ENCODE measurements at places on chromosomes 12 and 14.

GRCh38 chr12:113027726-113028125, 28.8 kb upstream of the DTX1 start:
- DNase-seq = no peak

DNA sequence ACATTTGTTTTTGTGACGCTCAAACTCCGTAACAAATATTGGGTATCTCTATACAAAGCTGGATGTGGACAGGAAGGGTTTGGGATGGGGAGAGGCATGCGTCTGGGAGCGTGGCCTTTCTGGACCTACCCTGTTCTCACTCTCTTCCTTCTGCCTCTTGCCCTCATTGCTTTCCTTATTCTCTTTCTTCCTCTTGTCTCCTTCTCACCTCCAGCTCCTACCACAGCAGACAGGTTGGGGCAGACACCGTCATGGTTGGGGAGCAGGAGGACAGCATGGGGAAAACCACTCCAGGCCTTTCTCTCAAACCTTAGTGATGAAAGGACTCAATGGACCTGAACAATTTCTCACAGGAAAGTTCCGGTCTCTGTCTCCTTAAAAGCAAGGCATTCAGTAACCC, 465.3 kb downstream of the RAD51B start:
- no peak for DNase-seq

- no peak for DNase-seq
Observed at GRCh38 chr14:76546426-76547221, 170.7 kb downstream of the ESRRB start.

DNA sequence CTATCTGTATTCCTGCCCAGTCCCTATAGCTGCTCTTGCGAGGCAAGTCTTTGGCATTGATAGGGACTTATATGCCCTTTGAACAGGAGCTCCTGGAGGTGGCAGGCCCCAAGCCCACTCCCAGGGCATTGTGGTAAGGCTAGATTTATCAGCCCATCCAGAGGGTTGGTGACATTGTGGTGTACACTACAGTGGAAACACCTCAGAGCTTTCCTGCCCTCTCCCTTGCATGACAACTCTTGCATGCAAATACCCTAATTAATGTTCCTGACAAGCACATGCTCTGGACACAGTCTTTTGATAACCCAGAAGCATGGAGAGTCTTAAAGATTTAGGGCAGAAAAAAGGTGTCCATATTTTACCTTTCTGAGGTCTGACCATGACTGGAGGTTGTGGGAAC, 815 bp upstream of the RIPK3 start:
- no peak for DNase-seq

DNA sequence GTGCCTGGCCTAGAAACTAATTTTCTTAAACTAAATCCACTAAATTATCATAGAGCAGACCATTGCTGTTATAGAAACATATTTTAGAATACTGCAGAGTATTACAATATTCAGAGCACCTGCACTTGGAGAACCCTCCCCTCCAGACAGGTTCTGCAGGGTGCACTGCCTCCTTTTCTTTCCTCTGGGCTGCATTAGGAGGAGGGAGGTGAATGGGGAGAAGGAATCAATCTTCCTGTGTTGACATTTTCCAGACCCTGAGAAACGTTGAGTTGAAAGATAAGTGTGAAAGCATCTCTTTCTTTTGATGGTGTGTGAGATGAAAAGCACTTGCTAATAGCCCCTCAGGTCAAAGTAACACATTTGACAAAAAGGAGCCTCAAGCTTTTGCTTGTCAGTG, 7.3 kb downstream of the SYNE2 start:
- no peak for DNase-seq

DNA sequence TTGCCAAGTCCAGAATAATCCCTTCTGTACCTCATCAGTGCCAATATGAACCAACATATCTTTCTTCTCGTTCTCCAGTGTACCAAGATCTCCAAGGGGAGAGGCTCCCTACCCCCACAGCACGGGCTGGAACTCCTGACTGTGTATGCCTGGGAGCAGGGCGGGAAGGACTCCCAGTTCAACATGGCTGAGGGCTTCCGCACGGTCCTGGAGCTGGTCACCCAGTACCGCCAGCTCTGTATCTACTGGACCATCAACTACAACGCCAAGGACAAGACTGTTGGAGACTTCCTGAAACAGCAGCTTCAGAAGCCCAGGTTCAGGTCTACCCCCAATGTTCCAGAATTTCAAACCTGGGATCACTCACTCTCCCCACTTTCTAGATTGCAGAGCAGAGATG, 10.5 kb upstream of the OAS2 start:
- DNase-seq = no peak

DNA sequence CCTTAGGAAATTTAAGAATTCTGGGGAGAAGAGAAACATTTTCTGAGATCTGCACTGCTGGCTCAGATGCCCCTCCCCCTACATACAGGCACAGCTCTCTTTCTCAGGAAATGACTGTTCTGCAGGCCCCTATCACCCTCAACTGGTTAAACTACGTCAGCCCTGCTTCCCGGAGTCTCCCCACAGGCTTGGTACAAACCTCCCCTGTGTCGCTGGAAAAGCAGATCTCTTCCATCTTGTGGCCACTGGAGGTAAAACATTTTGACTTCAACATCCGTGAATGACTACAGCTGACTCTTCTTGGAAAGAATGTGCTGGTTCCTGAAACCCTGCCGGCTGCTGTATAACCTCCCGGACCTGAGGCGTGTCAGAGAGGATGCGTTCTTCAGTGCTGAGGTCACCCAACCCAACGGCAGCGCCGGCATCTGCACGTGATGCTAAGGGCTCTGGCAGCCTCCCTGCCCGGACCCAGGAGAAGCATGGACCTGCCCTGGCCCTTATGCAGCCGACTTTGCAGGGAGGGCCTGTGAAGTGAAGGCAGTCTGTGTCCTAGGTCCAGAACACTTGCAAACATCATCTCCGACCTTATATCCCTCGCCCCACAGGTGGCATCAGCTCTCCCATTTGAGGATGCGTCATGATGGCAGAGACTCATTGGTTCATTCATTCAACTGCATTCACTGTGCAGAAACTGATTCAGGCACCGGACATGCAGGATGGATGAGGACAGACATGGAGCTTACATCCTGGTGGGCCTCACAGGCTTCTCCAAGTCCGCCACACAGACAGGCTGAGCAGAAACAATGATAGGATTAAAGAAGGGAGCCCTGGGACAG, 129.2 kb downstream of the GCH1 start:
- DNase-seq = peak; percentile 100

DNA sequence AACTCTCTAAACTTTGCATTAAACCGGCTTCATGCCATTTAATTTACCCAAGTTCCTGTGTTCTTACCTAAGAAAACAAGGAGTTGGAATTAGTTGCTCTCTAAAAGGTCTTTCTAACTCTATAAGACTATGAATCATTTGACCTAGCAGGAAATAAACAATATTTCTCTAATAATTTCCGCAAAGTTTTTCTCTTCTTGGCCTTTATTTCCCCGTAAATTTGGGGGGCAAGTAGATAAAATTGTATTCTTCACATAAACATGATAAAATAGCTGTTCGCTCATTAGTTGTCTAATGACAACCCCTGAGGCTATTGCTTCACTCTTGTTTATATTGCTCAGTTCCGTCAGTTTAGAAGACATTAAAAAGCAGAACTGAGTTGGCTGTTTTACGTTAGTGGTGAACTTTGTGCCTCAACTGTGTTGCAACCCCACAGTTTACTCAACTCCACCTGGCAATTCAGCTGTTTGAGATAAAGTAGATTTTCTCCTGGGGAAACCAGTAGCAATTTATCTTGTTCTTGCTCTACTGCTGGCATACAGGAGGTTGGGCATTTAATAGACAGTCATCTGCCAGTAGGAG, 74.7 kb downstream of the BTG1 start:
- no peak for DNase-seq

All from cardiac fibroblast (primary cell).